Stimulated activated CD8-positive, alpha-beta memory T cell treated with anti-CD3 and anti-CD28 coated beads, Interleukin-15, amount 100 ng/mL, for 4 hours (primary cell): ENCODE measurements at places on chromosomes 12 and 14.

DNA sequence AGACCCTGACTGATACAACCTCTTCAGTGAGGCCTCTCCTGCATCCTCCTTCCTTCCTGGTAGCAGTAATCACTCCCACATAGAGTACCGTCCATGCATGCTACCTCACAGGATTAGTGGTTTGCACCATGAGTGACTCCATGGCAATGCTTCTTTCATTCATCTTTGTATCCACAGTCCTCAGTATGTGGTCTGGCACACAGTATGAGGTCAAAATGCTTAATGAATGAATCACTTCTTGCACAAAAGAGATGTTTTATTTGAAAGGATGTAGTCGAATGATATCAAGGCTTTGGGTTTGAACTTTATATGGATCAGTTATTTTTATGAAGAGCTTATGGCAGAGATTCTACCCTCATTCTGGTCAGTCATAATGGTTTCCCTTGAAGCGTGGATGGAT, 42.2 kb downstream of the KCNA5 start:
- DNase-seq: no peak

DNA sequence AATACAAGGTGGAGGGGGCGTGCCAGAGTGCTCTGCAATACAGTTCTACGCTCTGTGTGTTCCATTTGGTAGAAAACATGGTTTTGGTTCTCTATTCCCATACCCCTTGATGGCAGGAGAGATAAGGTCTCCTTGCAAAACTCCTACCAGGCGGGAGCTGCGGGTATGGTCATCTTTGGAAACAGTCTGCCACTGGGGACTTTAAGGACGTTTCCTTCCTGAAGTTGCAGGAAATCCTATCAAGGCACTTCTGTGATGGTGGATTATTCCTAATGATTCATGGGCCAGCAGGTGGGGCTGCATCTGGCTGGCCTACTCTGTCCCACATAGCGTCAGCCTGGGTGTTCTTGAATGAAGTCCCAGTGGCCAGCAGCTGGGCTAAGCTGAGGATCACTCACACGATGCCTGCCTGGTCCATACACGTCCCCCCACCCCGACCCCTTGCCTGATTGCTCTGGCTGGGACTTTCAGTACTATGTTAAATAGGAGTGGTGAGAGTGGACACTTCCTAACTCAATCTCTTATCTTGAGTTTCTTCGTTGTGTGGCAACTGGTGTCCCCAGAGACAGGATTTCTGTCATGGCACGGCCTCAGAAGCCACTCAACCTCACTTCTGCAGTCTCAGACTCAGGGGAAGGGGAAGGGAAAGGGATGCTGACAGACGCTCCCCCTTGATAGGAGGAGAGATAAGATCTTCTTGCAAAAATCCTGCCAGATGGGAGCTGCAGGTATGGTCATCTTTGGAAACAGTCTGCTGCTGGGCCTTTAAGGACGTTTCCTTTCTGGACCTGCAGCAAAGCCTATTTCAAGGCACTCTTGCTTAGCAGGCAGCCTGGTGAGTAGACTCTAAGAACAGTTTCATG, 61.0 kb upstream of the FKBP4 start:
- no peak for DNase-seq

DNA sequence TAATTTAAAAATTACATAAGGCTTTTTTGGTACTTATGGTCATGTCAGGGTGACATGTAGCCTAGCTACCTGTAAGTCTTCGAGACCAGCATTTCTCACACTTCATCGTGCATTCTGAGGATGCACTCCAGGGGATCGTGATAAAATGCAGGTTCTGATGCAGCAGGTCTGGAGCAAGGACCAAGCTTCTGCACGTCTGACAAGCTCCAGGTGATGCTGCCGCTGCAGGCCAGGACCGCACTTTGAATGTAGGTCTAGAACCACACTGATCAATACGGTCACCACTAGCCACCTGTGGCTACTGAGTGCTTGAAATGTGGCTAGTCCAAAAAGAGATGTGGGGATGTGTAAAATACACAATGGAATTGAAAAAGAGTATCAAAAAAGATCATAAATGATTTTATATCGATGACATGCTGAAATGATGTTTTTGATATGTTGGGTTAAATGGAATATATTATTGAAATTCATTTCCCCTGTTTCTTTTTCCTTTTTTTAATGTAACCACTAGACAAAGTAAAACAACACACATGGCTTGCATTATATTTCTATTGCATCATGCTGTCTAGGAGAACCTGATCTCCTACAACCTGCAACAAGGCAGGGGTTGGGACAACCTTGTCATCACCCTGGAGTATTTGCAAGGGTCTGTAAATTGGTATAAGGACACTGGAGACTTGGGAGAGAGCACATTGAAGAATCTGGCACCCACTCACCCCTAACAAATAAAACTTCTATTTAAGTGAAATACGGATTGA, 142.4 kb downstream of the DPF3 start:
- no peak for DNase-seq

GRCh38 chr12:124829008-124829707, 34.5 kb downstream of the SCARB1 start:
- DNase-seq: no peak

DNA sequence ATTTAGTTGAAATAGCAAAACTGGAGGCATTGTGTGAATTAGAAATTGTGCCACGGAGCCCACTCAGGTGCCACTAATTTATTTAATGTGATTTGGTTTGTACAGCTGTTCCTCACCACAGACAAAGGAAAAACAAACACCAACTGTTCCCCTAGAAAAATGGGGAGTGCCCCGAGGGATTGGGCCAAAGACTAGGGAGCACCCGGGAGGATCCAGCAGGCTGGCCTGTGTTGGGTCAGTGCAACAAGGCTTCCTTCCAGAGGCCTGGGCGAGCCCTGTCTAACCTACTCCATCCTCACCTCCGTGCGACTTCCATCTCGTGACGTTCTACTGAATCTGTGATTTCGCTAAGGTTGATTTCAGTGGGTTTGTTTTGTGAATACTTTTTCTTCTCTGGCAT, 206.2 kb downstream of the CHST11 start:
- no peak for DNase-seq

- DNase-seq: no peak
These were observed 57.1 kb downstream of the NIN start for GRCh38 chr14:50773632-50774541.

- DNase-seq: no peak
These were observed 16.3 kb downstream of the ASB2 start for GRCh38 chr14:93960108-93960475.
